ENCODE measurements at places on chromosomes 13 and 19.

DNA sequence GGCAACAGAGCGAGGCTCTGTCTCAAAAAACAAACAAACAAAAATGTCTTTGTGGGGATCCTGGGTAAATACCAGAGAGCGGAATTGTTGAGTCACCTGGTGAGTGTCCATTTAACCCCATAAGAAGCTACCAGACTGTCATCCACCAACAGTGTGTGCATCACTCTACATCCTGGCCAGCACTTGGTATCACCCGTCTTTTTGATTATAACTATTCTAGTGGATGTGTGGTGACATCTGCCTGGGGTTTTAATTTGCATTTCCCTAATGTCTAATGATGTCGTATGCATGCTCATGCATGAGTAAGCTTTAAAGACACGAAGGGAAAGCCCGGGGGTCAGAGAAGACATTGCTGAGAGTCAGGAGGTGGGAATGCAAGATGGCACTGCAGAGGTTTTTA, 126.7 kb upstream of the MRI1 start:
- no peak for DNase-seq

DNA sequence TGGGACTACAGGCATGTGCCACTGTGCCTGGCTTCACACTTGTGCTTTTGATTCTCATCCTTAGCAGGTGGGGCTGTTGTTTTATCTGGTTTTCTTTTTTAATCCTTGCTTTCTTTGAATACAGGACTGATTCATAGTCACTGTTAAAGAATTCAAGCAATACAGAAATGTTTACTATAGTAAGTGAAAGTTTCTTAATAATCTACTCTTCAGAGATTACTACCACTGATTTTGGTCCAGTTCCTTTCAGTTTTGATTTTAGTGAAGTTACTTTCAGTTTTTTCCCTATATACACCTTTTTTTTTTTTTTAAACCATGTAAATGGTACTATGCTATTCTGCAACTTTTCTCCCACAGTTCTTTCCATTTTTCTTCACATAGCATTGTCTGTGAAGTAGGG, 53.6 kb downstream of the GATAD2A start:
- DNase-seq: no peak

DNA sequence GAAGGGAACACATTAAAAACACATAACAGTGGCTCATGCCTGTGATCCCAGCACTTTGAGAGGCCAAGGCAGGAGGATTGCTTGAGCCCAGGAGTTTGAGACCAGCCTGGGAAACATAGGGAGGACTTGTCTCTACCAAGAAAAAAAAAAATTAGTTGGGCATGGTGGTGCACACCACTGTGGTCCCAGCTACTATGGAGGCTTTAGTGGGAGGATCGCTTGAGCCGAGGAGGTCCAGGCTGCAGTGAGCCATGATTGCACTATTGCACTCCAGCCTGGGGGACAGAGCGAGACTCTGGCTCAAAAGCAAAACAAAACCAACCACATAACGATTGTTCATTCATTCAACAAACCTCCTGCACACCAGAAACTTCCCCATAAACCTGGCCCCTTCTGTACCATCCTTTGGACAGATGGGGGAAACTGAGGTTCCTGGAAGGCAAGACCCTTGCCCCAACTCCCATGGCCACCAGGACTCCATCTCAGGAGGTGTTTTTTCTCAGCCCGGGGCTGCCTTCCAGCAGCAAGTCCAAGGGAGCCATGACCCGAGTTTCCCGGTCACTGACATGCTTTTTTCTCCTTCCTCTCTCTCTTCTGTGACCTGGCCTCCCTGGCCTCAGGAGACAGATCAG, 4.3 kb downstream of the FOSB start:
- DNase-seq: no peak

- no peak for DNase-seq
Observed at GRCh38 chr13:23609874-23610576, 39.8 kb downstream of the TNFRSF19 start.

- DNase-seq: no peak
Observed at GRCh38 chr13:96993634-96994016, 651 bp downstream of the OXGR1 start.

GRCh38 chr13:23673354-23673753, 103.1 kb downstream of the TNFRSF19 start:
- DNase-seq: no peak

DNA sequence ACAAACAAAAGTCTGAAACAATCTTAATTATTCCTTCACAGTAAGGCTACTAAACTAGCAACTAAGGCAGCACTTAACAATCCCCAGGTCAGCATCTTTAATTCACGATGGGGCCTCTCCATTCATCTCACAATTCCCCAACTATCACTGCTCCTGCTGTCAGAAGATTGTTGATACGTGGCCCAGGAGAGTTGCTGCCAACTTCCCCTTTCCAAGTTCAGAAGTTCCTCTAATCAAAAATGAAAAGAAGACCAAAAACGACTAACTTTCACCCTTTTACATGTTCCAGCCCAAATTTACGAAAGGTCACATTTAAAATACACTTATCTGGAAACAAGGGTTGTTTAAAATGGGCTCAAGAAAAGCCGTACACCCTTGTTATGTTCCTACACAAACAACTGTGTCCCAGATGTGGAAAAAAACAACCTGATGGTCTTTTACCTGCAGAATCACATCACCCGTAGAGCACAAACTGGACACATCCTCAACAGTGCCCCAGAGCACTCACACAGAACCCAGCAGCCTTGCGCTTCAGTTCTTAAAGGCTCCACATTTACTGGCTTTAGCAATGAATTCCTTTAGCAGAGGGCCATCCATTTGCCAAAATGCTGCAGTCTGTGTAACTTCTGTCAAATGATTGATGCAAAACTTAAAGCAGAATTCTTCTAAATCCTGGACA, 38.0 kb downstream of the PHF11 start:
- DNase-seq: no peak

DNA sequence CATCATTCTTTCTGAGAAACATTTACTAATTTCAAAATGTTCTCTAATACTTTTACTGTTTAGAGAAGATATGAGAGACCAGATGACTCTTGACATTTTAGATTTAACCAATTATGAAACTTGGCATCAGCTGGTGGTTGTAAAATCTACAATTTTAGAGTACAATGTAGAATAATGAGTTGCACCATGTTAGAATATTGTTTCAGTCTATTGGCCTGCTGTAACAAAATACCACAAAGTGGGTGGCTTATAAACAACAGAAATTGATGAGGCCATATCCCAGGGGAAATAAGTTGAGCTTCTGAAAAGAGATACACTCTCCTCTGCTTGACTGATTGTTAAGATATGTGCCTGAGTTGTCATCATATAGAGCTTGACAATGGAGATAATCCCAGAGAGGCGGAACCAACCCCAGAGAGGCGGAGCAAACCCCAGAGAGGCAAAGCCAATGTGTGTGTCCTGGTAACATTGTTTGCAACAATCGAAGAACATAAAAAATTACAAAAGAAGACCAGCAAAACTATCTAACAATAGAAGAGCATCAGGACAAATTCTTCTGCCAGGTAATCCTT, 373.0 kb upstream of the SLITRK1 start:
- no peak for DNase-seq

DNA sequence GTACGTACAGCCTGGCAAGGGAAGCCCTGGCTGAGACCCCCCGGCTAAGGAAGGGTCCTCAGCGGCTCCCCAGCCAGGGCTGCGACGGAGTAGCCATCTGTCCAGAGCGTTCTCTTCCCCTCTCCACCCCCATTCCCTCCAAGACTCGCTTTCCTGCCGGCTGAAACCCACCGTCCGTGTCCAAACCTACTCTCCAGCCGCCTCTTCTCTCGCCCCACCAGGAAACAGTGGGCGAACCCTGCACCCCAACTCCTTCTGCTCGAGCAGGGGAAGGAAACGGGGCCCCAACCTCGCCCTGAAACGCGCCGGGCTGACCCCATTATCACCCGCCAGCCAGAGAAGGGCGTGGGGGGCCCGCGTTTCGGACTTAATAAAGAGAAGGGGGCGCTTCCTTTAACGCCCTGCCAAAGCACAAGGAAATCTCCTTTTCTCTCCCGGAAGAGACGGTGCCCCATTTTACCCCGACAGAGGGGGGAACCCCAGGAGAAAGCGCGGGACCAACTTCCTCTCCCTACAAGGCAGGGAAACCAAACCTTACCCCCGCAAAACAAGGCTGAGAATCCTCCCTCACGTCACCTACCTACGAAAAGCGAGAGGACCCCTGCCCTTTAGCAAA, 2.5 kb downstream of the ZC3H4 start:
- DNase-seq: no peak

- no peak for DNase-seq
Observed at GRCh38 chr19:17829855-17830566, 8.7 kb upstream of the INSL3 start.

DNA sequence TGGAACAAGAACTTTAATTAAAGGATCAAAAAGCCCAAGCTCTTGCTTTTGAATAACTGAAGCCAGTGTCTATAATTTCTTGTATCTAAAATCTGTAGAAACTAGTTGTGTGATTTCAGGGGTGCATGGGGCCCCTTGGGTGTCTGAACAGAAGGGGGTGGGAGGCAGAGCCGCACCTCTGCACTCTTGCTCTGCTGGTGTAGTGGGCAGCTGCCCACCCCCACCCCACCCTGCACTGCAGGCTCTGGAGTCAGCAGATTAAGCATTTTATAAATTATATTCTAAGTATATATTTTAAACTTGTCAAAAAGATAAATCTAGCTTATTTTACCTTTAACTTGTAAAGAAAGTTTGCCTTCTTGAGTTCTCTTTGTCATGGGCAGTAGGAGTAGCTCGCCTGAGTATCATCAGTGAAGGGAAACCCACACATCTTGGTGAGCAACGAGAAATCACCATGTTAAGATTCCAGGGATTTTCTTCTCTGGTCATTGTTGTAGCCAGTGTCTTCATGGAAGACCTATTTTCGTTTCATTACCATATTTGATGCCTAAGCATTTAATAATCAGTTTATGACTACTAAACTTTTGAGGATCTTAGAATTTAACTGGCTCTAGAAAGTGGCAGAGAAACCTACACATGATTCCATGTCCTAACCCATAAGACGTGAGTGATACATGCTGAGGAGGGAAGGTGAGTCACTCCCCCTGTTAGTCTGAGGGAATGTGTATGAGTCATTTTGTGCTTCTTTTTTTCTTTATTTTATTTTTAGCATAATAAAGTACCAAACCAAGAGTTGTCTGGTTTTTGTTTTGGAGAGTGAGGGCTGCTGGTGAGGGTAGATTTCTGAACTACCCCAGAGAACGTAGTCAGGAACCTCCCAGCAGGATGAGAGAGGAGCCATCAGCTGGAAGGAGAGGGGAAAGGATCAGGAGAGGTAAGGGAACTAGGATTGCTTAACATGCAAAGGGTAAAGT, 7.7 kb downstream of the UBE2L5 start:
- DNase-seq: peak; percentile 73

- no peak for DNase-seq
Observed at GRCh38 chr13:46396341-46396740, 9.3 kb upstream of the RUBCNL start.

DNA sequence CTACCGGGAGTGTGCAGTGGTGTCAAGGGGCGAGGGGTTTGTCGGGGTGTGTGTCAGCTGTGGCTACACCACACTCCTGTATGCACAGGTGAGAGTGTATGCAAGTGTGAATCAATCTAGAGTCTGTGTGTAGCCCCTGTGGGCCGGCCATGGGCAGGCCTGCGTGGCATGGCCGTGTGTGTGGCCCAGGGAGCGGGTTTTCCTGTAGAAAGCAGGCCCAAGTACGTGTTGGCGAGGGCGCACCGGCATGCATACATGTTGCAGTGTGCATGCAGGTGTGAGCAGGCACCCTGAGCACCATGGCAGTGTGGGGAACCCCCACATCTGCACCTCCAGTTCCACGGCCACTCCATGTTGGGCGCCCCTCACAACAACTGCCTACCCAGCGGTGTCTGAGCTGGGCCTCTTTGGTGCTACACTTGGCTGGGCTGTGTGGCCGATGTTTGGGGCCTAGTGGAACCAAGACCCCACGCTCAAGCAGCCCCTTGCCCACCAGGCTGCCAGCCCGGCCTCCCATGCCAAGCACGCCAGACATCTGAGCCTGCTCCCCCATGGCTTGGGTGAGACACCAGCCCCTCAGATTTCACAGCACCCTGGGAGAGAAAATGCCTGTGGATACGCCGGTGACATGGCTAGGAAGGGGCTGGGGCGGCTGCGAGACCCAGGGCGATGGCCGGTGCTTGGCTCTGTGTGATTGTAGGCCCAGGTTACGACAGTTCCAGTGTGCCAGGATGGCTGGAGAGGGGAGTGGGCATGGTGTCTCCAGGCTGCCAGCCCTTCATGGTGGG, 2.1 kb downstream of the NFIX start:
- no peak for DNase-seq

GRCh38 chr13:113781571-113781970, 22.5 kb downstream of the TMEM255B start:
- DNase-seq: no peak

- DNase-seq: no peak
Observed at GRCh38 chr13:26923824-26924605, 163.4 kb upstream of the GPR12 start.

DNA sequence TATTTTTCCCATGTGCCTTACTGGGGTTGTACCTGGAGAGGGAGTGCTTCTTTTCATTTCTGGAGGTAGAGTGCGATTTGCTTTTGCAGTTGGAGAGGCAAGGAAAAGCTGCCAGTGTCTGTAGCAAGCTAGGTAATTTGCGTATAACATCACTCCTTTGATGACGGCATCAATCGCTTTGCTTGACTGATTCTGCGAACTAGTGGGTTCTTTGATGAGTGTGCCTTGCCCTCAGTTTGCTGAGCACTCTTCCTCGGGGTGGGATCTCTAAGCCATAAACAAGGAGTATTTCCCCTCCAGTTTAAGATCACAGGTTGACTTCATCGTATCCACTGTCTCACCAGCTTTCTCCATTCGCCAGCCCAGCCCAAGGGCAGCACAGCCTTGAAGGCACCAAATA, 344.5 kb downstream of the KCNRG start:
- no peak for DNase-seq

DNA sequence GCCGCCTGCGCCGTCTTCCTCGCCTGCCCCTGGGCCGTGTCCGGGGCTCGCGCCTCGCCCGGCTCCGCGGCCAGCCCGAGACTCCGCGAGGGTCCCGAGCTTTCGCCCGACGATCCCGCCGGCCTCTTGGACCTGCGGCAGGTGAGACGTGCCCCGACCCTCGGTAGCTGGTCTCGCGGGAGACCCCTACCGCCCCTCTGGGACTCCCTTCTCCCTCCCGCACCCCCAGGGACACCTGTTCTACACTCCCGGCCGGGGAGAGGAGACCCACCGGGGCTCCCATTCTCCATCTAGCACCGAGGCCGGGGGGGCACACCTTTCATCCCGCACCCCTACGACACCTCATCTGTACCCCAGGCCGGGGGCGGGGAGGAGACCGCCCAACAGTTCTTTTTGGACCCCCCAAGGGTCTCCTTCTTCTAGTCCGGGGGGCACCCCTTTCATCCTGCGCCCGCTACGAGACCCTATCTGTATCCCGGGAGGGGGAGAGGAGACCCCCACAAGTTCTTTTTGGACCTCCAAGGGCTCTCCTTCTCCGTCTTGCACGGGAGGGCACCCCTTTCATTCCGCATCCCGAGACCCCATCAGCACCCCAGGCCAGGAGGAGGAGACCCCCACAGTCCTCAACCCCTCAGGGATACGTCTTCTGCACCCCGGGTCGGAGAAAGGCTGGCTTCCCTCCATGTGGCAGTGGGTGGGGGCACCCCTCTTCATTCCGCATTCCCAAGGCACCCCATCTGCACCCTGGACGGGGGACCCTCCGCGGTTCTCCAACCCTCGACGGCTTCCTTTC, 533 bp downstream of the TNFSF9 start:
- DNase-seq: no peak

- DNase-seq: no peak
Observed at GRCh38 chr19:45162608-45163143, 1.9 kb upstream of the NKPD1 start.
